Stimulated activated CD4-positive, alpha-beta T cell treated with anti-CD3 and anti-CD28 coated beads, Interleukin-1b, Interleukin-23, amount 100 ng/mL, for 24 hours (primary cell): ENCODE measurements at places on chromosomes 11 and 22.

DNA sequence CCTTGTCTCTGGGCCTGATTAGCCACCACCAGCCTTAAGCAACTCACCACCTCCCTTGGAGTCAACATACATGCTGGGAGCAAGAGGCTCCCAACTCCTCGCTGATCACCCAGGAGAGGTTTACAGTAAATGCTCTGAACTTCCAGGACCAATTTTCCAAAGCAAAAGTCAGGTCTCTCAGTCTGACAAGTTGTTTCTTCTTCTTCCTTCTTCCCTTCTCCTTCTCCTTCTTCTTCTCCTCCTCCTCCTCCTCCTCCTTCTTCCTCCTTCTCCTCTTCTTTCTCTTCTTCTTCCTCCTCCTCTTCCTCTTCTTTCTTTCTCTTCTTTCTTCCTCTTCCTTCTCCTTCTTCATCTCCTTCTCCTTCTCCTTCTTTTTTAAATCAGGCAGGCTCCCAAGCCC lies 148.2 kb downstream of the NECTIN1 start:
- no peak for DNase-seq

DNA sequence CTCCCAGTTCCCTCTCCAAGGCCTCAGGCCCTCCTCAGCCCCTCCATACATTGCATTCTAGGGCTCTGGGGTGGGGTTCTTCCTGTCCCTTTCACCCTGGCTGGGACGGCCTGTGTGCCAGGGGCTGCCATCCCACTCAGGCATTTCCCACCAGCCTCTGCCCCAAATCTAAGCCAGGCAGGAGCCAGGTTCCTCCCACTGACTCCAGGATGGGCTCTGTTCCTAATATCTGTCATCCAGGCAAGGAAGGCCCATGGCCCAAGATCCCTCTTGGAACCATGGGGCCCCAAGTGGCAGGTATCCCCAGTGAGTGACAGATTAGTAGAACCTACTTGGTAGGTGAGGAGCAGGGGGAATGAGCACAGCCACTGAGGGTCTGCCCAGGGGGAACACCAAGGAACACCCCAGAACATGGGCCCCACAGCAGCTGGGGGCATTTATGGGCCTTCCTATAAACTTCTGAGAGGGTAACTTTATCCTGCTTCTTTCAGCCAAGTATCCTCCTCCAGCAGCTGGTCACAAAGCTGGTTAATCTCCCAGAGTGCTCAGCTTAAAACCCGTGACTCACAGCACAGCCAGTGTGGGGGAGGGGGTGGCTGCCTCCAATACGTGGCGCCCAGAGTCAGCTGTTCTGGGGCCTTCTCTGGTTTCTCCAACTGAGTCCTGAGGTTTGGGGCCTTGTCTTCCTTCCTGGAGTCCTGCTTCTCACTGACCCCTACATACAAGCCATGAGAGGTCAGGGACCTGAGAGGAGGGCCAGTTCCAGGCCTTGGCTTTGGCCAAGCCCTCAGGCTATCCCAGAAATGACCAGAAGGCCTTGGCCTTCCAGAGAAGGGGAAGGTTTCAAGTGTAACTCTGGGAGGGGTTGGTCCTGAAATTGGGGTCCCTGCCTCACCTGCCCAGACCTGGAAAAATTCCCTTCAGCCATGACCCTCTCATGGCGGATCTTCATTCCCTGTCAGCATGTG lies 19.9 kb upstream of the MYOD1 start:
- no peak for DNase-seq

DNA sequence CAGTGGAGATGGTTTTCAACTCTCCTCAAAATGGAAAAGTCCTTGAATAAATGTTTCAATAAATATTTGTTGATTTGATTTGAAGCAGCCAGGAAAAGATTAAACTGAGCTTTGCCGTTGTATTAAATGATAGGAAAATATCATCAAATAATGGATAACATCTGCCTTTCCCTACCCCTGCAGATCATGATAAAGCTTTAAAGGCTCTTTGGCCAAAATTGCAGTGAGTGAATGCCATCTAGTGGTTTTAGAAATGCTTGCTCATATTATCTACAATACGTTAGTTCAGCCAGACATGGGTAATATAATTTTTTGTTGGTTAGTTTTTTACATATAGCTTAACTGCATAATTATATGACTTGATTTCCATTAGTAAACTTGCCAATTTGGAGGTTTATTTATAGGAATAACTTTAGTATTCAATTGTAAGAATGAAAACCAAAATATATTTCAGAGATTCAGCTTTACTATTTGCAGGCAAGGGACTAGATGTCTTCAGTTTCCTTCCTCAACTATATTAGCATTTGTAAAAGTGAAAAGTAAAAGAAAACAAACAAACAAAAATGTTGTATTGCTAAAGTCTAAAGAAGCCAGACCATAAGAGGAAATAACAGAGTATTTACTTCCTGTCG lies 159.2 kb downstream of the MSANTD4 start:
- no peak for DNase-seq

GRCh38 chr11:120219938-120220746 lies 9.3 kb downstream of the OAF start:
- DNase-seq, result no peak

DNA sequence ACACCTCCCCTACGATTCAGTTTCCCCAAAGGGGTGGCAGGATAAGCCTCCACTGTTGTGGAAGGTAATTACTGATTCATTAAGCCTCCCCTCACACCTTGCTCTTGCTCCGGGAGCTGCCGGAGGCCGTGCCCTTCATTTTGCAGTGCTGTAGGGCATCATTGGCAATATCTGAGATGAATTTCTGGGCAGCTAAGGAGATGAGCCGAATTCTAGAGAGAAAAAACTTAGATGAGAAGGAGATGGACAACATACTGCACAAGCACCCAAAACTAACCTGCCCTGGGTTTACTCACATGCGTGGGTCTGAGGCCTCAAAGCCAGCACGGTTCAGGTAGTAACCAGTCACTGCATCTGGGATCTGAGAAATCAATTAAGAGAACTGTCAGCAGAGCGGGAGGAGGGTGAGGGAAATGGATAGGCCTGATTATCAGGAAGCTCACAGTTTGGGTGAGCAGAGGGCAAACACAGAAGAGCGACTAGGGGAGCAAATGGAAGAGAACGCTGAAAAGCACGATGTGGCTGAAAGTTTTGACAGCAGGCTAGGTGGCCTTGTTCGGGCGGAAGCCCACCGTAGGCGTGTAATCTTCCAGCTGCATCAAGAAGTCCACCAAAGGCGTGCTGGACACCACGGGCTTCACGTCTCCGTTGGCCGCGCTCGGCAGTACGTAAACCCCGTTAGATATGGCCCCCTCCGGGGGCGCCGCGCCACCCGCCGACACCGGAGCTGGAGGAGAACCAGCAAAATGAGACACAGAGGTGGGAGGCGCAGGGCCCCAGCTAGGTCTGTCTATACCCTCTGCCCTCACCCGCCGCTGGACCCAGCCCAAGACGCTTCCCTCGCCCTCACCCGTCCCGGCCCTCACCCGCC lies 689 bp downstream of the TAF10 start:
- no peak for DNase-seq

- no peak for DNase-seq
Measured at GRCh38 chr22:47594836-47595521, 832.5 kb downstream of the TBC1D22A start.

DNA sequence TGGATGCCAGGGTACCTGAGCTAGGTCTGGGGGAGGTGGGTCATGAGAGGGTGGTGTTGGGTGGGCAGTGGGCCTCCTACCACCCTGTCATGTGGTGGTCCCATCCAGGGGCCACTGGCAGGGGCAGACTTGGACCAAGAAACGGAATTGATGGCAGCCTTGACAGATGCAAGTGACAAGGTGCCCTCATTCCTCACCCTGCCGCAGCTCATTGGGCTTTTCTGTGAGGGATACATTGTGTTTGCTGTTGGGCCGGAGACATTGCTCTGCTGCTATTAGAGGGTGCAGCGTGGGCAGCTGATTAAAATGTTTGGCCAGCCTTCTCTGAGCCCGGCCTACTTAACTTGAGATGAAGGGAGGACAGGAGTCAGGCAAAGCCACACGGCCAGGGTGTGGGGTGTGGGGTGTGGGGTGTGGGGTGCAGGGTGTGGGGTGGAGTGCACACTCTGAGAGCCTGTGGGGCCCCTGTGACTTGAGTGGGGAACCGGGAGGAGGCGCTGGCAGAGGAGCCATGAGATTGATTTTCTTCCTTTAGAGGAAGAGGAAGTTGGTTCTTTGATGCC lies 351.5 kb downstream of the TBC1D22A start:
- no peak for DNase-seq
